ELF-1 (cell line): ENCODE measurements at places on chromosomes 5 and 9.

DNA sequence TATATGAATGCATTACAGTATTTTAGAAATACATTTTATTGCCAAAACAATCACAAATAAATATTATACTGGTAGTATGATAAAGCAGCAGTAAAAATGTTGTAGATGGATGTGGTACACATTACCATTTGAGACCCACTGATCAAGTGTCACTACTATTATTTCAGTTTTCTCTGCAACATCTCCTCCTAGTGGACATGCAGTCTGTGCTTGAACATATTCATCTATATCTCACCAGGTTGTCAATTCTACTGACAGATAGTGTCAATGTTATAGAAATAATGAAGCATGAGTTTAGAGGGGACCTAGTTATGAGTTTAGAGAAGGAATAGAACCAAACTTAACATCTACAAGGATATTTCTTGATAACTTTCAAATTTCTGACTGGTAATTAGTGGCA is 39.2 kb upstream of the ELOVL7 start:
- no peak for DNase-seq

DNA sequence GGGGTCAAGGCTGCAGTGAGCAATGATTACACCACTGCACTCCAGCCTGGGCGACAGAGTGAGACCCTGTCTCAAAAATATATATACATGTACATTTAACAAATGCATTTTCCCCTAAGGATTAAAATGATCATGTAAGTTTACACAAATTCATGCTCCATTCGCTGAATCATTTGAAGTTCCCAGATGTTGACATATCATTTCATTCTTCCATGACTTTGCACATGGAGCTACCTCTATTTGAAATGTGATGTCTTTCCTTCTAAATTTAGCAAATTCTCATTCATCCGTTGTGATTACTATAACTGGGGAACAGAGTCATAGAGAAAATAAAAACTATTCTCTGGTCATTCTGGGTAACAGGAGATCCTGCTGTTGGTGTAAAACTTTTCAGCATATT is 10.6 kb downstream of the PTGER4 start:
- no peak for DNase-seq

- no peak for DNase-seq
Measured at GRCh38 chr9:130893341-130894101, 3.1 kb downstream of the QRFP start.

GRCh38 chr5:143484601-143485000 is 81.1 kb upstream of the NR3C1 start:
- DNase-seq: no peak

DNA sequence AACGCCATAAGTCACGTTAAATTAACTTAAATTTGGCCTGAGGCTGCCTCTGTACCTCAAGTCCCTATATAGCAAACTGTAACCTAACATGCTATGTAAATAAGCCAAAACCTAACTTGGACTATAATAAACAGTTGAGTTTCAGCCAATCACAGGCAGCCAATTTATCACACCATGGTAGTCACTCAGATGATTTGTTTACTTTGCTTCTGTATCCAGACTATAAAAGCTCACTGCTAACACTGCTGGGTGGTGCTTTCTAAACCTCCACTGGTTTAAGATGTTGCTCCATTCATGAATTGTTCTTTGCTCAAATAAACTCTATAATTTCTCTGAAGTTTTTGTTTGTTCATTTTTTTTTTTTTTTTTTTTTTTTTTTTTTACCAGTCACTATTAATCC is 62.8 kb downstream of the TRPM3 start:
- DNase-seq: no peak

- no peak for DNase-seq
Measured at GRCh38 chr9:121732886-121733285, 81.5 kb downstream of the DAB2IP start.

DNA sequence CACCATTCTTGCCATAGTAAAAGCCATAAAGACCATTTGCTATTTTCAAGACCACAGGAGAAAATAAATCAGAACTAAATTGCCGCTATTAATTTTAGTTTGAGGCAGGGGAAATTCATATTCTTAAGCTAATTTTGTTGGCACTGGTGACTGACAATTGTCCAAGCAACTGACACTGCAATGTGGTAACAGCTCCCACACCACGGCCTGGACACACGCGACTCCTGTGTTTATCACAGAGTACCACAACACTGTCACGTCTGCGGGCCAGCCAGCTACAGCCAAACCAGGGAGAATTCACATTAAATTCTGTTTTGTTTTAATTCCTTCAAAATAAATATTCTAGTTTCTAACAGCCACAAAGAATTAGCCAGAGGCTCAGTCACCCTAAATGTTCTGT is 481.9 kb downstream of the CTNND2 start:
- DNase-seq: no peak

DNA sequence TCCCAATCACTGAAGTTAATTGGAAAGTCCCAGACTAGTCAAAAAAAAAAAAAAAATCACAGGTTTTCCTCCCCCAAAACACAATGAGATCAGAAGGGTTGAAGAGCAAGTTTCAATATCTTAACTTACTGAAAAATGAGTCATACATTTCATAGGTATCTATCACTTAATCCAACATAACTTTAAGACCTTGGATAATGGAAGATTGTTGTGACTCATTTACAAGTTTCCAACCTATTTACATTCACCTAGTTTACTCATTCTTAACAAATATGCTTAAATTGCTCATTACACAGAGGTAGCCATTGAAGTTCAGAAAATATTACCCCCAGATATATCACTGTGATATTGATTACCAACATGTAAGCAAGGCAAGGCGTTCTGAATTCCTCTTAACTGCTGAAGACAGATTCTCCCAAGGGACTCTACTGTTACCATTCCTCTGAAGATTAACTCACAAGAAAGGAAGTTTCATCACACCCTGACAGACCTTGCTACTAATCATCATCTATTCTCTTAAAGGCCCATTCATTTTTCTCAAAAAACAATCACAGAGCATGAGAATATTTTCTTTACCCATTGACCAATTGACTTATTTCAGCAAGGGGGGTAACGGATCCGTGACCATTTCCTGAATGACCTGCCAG is 563.8 kb downstream of the TLE1 start:
- no peak for DNase-seq

DNA sequence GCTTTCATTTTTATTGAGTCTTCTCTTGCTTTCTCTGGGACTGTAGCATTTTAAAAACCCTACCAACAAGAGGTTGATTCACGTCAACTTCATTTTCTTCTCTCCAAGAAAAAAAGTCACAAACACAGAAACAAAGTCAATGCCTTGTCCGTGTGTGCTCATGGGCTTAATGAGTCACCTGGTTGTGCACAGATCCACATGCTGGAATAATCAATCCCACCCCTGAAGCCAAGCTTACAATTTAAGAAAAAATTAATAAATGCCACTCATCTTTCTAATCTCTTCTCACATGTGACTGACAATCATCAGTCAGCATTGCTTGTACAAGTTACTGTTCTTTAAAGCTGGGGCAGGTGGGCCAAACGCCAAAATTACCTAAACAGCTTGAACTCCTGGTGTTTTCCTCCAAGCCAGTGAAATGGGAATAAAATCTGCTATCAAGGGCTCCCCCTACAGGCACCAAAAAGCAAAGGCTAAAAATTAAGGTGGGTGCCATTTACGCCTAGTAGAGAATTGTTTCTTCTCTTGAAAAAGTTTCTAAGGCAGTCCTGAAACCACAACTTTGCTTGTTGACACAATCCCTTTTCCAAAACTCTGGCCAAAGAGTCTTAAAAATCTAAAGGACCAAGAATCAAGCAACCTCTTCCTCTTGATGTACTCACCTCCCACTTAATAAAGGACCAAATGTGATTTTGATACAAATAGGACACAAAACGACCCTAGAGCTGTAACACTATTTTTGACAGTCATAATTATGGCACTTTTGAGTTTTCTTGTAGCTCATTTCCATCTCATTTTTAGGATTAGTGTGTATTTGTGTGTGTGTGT is 21.3 kb downstream of the TRMO start:
- peak; percentile 42 for DNase-seq

DNA sequence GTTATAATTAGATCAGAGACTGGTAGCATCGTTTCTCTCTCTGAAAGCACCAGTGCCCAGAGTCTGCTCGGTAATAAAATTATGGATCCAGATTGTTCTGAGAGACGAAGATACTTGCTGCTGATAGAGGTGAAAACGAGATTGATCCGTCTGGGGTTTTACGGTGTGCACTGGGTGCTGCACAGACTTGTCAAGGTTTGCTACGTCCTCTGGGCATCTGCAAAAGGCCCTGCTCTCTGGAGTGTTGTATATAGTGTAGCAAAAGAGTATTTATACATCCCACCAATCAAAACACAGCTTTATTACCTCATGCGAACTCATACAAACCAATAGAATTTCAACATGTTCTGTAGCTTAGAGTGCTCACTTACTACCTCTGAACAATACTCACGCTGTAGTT is 219.3 kb downstream of the PBX3 start:
- no peak for DNase-seq

DNA sequence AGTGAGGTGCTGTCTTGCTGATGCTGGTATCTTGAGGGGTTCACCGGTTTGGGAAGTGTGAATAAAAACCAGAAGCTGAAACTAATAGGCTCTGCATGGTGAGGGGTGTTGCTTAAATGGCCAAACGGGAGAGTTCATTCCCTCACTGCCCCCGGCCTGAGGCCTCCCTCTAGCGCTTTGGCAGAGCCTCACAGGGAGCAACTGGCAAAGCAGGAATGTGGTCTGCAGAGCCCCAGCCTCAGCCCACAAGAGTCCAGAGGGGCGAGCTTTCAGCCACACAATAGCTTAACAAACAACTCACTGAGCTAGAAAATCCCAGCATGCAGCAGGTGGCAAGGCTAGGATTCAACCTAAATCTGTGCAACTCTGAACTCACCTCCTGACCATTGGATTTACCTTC is 234.8 kb downstream of the MED10 start:
- peak; percentile 1 for DNase-seq

- DNase-seq: no peak
Measured at GRCh38 chr5:106907979-106908378, 762.8 kb downstream of the EFNA5 start.

- no peak for DNase-seq
Measured at GRCh38 chr5:90547072-90547536, 11.5 kb upstream of the ADGRV1 start.

DNA sequence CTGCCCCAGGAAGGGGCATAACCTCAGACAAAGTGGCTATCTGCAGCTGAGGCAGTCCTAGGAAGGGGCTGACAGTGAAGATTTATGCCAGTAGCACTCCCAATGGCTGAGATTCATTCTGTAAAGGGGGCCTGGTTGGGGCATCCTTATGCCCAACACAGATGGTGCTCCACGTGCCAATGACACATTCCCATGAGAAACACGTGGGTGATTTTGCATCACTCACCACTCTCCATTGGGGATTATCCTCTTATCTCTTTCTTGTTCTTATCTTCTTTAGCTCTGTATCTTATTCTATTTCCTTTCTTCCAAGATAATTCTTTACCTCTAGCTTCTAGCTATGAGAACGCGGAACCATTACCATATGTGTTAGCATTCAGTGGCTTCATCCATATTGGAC is 194.0 kb upstream of the TUT7 start:
- no peak for DNase-seq

GRCh38 chr5:177447066-177447610 is 524 bp downstream of the PRR7 start:
- no peak for DNase-seq

- no peak for DNase-seq
Measured at GRCh38 chr5:107869438-107870115, 198.8 kb upstream of the EFNA5 start.

DNA sequence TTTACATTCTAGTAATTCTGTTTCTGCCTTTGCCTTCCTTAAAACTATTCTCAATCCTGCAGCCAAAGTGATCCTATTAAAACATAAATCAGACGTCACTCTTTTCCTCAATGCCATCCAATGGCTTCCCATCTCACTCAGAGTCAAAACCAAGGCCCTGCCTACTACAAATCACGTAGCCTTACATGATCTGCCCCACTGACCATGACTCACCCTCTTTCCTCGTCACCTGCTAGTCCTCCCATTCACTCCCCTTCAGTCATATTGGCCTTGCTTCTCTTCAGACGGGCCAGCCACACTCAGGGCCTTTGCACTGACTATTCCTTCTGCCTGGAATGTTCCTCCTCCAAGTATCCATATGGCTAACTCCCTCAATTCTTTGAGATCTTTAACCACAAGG is 39.0 kb upstream of the DMXL1 start:
- DNase-seq: no peak

DNA sequence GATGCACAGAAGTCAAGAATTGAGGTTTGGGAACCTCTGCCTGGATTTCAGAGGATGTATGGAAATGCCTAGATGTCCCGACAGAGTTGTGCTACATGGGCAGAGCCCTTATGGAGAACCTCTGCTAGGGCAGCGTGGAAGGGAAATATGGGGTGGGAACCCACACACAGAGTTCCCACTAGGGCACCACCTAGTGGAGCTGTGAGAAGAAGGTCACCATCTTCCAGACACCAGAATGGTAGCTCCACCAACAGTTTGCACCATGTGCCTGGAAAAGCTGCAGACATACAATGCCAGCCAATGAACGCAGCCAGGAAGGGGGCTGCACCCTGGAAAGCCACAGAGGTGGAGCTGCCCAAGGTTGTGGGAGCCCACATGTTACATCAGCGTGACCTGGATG is 104.5 kb downstream of the STK32A start:
- no peak for DNase-seq

- DNase-seq: no peak
Measured at GRCh38 chr5:133123297-133123696, 71.5 kb downstream of the HSPA4 start.

GRCh38 chr5:177447611-177448243 is 1.1 kb downstream of the PRR7 start:
- DNase-seq: peak; percentile 74

DNA sequence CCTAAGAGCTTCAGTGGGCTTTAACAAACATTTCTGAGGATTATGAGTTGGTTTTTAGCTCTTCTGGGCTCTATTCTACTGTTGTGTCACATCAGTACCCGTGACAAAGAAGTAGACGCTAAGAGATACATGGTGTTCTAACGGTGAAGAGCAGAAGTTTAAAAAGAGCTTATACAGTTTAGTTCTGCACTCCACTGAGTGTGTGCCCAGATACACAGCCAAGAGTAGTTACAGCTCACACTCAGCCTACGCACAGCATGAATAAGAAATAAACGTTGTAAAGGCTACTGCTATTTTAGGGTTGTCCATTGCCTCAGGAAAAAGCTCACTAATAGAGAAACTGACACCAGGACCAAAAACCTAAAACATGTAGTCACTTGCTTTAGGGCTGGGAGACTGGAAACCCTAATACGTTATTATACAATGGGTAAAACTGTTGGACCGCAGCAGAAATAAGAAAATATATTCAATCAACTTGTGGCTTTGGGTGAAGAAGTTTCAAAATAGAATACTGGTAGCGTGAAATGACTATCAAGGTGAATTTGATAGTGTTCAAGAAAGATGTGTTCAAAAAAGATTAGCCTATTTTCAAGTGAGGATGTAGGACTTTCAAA is 34.7 kb downstream of the PSIP1 start:
- DNase-seq: no peak
